ENCODE measurements at places on chromosomes 12 and 14. TPM values are rescaled to one million over a fixed set of nuclear protein-coding genes. Genes with fewer than 3 reads are reported as not detected.

The CRACR2A gene
- 0.92 TPM for total RNA-seq

The IRF9 gene
- 24.5 TPM for total RNA-seq

DNA sequence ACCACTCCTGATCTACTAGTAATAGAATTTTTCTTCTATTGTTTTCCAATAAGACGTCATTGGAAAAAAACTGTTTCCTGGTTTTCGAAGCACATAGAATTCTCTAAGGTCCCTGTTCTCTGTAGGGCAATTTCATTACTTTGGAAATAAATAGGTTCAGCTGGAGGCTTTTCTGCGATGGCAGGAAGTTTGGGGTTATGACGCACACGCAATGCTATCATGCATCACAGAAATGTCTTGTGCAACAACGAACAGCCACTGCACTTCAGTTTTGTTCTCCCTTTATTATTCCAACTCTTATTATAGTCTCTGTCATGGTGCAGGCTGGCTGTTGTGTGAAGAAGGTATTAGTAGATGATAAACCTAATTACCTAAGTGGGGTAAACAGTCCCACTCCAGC, 59.0 kb downstream of the KCNK10 start:
- no peaks in the 10 kb centered on the region for H3K27me3 ChIP-seq
- no peak overlapping the region for H3K4me3 ChIP-seq
- no peak overlapping the region for H3K27ac ChIP-seq
- no peaks in the 10 kb centered on the region for H3K4me1 ChIP-seq
- H3K36me3 ChIP-seq, result no peaks in the 10 kb centered on the region

GRCh38 chr14:91279354-91279753, 34.9 kb upstream of the GPR68 start:
- H3K27ac ChIP-seq, result no peak overlapping the region
- no peaks in the 10 kb centered on the region for H3K27me3 ChIP-seq
- H3K36me3 ChIP-seq, result no peaks in the 10 kb centered on the region
- H3K4me3 ChIP-seq, result no peak overlapping the region
- H3K4me1 ChIP-seq, result no peaks in the 10 kb centered on the region

DNA sequence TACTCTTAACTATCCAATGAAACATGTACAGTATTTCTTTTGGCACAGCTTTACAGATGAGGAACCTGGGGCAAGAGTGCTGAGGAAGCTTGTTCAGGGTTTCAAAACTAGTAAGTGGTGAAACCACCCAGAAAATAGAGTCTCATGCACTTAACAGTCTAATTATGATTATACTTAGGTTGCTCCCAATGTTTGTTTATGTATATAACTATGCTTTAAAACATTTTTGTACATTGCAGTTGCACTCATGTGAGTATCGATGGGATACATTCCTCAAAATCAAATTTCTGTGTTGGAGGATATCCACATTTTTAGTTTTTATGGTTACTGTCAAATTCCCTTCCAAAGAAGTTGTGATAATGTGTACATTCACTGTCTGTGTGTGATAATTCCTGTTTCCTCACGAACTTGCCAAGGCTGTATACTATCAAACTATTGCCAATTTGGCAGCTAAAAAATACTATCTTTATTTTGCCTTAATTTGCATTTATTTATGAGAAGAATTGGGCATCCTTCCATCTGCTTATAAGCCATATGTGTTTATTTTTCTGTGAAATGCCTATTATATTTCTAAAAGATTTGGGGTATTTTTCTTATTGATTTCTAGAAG, 143.9 kb upstream of the SSTR1 start:
- H3K36me3 ChIP-seq, result no peaks in the 10 kb centered on the region
- H3K27me3 ChIP-seq, result no peaks in the 10 kb centered on the region
- no peak for DNase-seq
- H3K4me3 ChIP-seq, result no peak overlapping the region
- H3K4me1 ChIP-seq, result no peaks in the 10 kb centered on the region

DNA sequence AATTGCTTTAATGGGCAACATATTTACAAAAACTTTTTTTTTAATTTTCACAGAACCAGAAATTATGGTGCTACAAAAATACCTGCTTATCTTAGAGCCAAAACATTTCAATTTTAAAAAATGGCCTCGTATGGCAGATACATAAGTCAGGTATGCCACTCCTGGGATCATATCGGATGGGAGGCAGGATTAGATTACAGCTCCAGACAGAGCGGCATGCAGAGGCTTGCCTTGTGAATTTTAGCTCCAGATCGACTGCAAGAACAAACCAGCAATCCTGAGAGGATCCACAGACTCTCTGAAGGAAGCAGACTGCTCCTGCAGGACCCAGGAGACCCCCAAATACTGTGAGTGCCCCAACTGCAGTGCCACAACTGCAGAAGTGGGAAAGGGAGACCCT, 169.3 kb upstream of the AMIGO2 start:
- H3K4me3 ChIP-seq, result no peak overlapping the region
- no peaks in the 10 kb centered on the region for H3K27me3 ChIP-seq
- H3K36me3 ChIP-seq, result no peaks in the 10 kb centered on the region
- H3K27ac ChIP-seq, result no peak overlapping the region

DNA sequence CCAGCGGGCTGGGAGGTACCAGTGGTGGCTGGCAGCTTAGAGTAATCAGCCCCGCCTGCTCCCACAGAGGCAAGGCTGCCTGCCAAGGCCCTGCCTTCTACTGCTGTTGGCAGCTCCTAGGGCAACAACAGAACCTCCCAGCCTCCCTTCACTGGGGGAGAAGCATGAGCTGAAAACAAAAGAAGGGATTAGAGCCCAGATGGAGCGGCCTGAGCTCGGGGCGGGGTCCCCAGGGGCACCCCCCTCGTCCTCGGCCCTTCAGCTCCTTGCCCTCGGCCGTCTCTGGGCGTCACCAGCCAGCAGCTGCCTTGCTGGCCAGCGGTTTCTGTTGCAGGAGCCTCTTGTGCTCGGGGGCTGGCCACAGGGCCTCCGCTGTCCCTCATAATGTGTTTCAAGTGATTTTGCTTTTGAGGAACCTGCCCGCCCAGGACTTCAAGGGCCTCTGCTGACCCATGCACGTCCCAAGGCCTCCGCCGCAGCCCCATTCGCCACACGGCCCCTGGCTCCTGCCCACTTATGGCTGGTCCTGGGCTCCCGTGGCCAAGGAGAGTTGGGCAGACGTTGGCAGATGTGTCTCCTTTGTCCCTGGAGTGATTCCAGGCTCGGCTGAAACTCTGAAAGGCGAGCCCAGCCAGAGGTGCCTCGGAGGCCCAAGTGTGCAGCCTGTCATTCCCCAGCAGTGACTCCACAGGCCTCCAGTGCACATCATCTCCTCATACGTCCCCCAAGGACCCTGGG, 49.7 kb downstream of the PSMA6 start:
- H3K36me3 ChIP-seq, result no peaks in the 10 kb centered on the region
- H3K4me1 ChIP-seq, result peaks cover 43% of the 10 kb centered on the region
- H3K27ac ChIP-seq, result peak overlapping the region; percentile 84
- DNase-seq, result no peak
- no peaks in the 10 kb centered on the region for H3K27me3 ChIP-seq

DNA sequence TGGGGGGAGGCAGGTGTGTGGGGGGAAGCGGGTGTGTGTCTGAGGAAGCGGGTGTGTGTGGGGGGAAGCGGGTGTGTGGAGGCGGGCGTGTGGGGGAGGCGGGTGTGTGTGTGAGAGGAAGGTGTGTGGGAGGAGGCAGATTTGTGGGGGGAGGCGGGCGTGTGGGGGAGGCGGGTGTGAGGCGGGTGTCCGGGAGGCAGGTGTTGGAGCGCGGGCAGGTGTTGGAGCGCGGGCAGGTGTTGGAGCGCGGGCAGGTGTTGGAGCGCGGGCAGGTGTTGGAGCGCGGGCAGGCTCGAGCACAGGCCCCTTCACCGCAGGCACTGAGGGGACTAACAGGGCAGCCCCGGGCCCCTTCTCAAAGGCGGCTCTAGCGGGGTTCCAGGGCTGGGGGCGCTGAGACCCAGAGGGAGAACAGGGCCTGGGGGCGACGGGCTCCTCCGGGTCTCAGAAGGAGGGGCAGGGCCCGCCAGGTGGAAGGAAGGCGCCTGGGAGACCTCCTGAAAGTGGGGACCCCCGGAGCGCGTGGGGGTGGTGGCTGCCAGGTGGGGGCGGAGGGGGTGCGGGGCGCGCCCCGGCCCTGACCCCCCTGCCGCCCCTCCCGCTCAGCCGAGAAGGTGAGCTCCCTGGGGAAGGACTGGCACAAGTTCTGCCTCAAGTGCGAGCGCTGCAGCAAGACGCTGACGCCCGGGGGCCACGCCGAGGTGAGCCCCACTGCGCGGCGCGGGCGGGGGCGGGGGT, 3.2 kb downstream of the CRIP2 start:
- no peak overlapping the region for H3K4me3 ChIP-seq
- no peak for DNase-seq
- no peaks in the 10 kb centered on the region for H3K36me3 ChIP-seq
- peaks cover 42% of the 10 kb centered on the region for H3K4me1 ChIP-seq
- H3K27ac ChIP-seq, result no peak overlapping the region

DNA sequence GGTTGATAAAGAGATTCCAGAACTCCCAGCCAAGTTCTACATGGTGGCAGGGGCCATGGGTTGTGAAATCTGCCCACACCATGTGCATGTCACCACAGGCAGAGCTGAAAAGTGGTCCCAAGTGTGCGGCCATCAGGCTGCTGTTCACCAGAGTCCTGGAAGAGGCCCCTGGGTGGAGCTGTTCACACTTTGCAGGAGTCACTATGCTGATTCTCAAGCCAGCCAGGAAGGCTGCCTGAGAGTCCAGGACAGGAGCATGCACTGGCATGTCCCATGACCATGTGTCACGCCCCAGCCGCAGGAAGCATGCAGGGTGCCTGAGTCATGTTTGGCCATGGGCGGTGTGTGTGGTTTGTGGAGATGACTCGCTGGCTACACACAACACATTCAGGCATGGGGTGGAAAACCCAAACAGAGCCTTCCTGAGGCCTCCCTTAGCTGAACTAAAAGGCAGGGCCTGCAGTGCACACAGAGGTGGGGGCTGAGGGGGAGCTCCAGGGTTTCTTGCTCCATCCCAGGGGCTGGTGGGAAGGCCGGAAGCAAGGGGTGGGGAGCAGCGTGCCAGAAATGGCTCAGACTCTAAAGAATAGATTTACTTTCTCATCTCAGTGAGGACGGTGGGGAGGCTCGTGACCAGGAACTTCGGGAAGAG, 19.4 kb downstream of the ABCB9 start:
- DNase-seq, result peak; percentile 91
- H3K4me3 ChIP-seq, result no peak overlapping the region
- no peaks in the 10 kb centered on the region for H3K36me3 ChIP-seq
- peak overlapping the region; percentile 85 for H3K27ac ChIP-seq
- H3K27me3 ChIP-seq, result no peaks in the 10 kb centered on the region
- H3K4me1 ChIP-seq, result peaks cover 68% of the 10 kb centered on the region

GRCh38 chr14:68669603-68670358, 123.1 kb downstream of the ZFP36L1 start:
- H3K4me3 ChIP-seq, result no peak overlapping the region
- no peaks in the 10 kb centered on the region for H3K27me3 ChIP-seq
- H3K4me1 ChIP-seq, result no peaks in the 10 kb centered on the region
- no peak overlapping the region for H3K27ac ChIP-seq

DNA sequence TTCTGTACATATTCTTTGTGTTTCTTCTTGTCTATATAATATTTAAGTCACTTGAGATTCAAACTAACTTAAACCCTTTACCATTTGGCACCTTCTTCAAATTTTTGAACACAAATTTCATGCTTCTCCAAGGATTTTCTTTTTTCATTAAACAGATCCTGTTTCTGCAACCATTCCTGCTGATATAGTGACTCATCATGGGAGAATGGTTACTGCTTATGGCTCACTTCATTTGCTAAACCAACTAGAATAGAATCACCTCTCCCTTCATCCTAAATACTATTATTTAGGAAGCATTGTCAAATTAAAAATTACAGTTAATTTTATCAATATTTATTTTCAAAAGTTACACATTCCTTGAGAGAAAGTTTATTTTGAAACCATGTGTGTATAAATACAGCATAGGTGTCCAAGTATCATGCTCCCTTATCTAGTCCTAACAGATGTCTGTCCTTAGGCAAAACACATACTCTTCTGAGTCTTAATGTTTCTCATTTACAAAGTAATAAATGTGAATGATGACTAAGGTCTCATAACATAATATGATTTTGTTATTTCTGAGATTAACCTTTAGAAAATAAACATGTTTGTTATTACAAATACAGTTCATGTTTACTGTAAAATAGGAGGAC, 40.7 kb downstream of the PLCZ1 start:
- H3K4me3 ChIP-seq, result no peak overlapping the region
- H3K4me1 ChIP-seq, result no peaks in the 10 kb centered on the region
- DNase-seq, result no peak
- H3K27me3 ChIP-seq, result no peaks in the 10 kb centered on the region
- H3K27ac ChIP-seq, result no peak overlapping the region

DNA sequence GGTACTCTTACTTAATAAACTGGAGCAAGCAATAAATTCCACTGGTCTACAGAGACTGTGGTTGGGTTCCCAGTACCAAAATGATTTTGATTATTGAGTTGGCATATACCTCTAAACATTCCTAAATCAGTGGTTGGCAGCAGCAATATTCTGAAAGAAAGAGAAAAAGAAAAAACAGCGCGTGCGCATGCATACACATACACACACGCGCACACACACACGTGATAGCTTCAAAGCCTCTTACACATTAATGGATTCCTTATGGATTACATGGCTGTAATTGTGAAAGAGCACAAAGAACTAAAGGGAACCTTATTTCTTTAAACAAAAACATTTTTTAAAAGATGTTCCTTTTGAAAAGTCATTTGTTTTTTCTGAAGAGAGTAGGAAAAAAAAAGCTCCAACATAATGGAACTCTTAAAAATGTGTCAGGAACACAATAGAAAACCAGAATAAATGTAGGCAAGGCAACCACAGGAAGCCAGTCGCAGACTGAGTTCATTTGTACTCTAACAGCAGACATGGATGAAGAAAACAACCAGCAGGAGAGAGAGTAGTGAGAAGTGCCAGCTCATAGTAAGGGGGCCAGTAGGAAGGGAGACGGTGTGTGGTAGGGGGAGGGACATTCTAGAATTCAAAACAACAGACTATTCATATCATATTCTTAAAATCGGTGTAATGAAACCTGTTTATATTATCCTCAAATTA, 80.0 kb downstream of the DRAM1 start:
- H3K4me1 ChIP-seq, result no peaks in the 10 kb centered on the region
- no peak overlapping the region for H3K27ac ChIP-seq
- H3K4me3 ChIP-seq, result no peak overlapping the region
- no peak for DNase-seq

All from Panc1 (cell line).